NCI-H748 treated with DMSO at 0.1 percent for 48 hours (cell line): ENCODE measurements at places on chromosomes 12 and 14.
A peak's percentile ranks its signal among the peaks of the same experiment; 100 is the strongest.

GRCh38 chr12:57726884-57727757, 11.4 kb downstream of the AGAP2 start:
- DNase-seq = no peak

- DNase-seq = no peak
Measured at GRCh38 chr12:64652346-64652745, 42.1 kb downstream of the RASSF3 start.

DNA sequence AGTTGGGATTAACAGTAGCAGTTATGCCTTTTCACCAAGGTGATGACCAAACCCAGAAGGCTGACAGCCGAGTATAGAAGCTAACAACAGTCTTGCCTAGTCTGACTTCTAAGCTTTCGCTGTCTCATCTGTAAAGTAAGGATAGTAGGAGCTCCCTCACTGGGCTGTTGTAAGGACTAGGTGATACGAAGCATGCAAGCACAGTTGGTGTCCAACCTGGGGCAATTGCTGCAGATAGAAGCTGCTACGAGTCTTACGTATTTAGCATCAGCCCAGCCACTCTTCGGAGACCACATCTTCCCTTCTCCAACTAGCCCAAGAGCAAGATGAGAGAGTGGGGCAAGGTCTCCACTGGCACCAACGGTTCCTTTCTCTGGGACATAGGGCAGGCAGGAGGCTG, 6.0 kb downstream of the HAL start:
- no peak for DNase-seq

GRCh38 chr12:90677552-90677951, 277.4 kb downstream of the CCER1 start:
- DNase-seq = no peak

- peak; percentile 63 for DNase-seq
Measured at GRCh38 chr14:105248368-105249181, at the start of gene BTBD6. TSS of gene BTBD6 (plus strand) at chr14:105248533. CDS start at chr14:105248712, 179 bp downstream.

GRCh38 chr12:124796303-124796960, 67.2 kb downstream of the SCARB1 start:
- no peak for DNase-seq

DNA sequence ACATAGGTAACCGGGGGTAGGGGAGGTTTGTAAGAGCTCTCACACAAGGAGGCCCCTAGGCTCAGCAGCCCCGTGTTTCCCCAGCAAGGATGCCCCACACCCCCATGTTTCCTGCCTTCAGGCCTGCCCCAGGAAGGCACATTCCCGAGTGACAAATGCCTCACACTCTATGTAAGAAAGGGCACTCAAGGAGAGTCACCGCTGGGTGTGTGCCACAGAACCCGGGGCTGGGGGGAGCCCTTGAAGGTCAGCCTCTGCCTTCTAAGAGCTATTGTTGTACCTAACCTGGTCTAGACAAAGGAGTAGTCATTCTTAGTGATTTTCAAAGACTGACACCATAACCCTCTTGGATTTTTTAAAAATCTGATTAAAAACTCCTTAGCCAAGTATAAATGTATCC, 333.6 kb downstream of the DPF3 start:
- DNase-seq = no peak

- no peak for DNase-seq
Measured at GRCh38 chr12:106493531-106493930, 89.3 kb upstream of the RFX4 start.

DNA sequence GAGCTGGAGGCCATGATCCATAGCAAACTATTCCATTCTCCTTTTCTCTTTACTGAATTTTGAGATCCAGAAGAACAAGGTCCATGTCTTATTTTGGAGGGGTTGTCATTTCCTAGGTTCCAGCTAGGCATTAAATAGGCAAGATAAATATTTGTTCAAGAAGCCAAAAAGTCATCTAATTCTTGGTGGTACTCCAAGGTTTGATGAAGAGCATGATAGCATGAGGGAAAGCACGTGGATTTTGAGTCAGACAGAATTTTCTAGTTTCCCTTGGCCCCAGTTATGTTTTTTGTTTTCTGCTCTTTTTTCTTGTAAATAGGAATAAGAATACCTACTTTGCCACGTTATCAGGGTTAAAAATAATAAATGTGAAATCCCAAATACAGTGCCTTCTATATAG, 25.5 kb upstream of the FRMD6 start:
- no peak for DNase-seq
